Activated CD4-positive, alpha-beta T cell treated with anti-CD3 and anti-CD28 coated beads, Interleukin-2, amount 50 U/mL, for 1 hour (primary cell): ENCODE measurements at places on chromosomes 2 and 18.
A peak's percentile ranks its signal among the peaks of the same experiment; 100 is the strongest.

DNA sequence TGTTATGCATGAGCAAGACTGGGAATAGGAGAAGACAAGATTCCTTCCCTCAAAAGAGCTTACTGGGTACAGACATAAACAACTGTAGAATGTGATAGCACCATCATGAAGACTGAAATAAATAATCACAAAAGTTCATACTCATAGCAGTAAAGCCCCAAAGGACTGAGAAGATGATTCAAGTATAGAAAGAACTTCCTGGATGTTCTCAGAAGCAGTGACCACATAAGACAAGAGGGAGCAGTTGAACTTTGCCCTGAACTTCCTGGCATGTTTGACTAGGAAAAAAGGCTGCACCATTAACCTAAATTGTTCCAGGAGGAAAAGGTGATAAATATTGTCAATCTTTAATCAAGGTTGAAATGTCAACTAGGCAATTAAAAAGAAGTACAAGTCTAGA lies 57.8 kb upstream of the CCDC141 start:
- DNase-seq = no peak

- peak; percentile 23 for DNase-seq
Measured at GRCh38 chr2:68832233-68832869, 38.8 kb downstream of the BMP10 start.

- DNase-seq = peak; percentile 63
Measured at GRCh38 chr18:9971313-9971920, 57.6 kb downstream of the VAPA start.

- no peak for DNase-seq
Measured at GRCh38 chr2:36678856-36679255, 17.7 kb upstream of the VIT start.

DNA sequence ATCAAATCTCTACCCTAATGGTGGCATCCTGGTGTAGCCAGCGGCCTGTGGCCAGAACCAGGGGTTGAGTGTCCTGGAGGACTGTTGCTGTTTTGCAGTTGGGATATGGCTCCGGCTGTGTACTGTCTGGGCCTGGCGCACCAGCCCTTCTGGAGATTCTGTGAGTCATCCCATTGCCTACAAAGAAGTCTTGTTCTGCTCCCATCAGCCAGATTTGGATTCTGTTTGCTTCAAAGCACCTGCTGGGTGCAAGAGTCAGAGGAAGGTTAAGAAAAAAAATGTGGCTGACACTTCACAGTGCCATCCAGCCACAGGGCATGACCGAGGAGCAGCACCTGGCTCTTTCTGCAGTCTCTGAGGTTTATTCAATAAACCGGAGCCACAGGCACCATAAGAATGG lies 41.0 kb upstream of the ASAP2 start:
- no peak for DNase-seq

- DNase-seq = no peak
Measured at GRCh38 chr18:53610957-53611356, 613.5 kb downstream of the MBD2 start.
